Ureter (tissue), 1 donor: ENCODE measurements at places on chromosomes 6 and 20. TPM values are rescaled to one million over a fixed set of nuclear protein-coding genes. Genes with fewer than 3 reads are reported as not detected.
A peak's percentile ranks its signal among the peaks of the same experiment; 100 is the strongest.

- DNase-seq, result no peak
These were observed 654 bp downstream of the TBC1D7 start for GRCh38 chr6:13327691-13328075.

DNA sequence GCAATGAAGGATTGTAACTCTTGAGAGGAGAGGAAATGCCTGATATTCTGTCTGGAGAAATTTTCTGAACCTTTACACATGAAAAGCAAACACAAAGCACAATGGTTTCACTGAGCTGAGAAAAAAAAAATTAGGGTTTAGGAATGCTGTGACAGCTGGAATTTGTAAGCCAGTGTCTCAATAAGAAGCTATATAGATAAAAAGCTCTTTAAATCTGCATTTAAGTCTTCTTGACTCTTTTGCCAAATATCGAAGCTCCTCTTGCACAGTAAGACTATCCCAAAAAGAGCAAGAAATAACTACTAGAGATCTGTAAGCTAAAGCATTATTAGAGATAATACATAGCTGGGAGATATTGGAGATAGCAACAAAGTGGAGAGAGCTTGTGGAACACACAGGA, 1334.0 kb upstream of the CITED2 start:
- no peak for DNase-seq

GRCh38 chr6:64750910-64751309, 956.1 kb downstream of the EYS start:
- DNase-seq, result no peak

DNA sequence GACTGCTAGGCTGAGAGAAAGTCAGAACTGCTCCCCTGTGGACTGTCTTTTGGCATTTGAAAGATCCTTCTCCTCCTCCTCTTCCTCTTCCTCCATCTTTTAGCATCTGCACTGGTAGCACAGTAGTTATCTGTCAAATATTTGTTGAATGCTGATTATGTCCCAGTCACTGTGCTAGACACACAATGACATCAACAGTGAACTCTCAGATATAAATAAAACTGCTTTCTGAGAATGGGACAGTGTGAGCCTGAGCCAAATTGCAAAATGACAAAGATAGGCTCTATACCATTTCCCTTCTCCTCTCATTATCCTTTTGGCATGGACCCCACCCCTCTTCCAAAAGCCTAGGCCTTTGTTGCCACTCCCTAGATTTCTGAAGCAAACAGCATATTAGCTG, 27.9 kb upstream of the LRRC1 start:
- no peak for DNase-seq

The OPRM1 gene
- not detected for total RNA-seq

DNA sequence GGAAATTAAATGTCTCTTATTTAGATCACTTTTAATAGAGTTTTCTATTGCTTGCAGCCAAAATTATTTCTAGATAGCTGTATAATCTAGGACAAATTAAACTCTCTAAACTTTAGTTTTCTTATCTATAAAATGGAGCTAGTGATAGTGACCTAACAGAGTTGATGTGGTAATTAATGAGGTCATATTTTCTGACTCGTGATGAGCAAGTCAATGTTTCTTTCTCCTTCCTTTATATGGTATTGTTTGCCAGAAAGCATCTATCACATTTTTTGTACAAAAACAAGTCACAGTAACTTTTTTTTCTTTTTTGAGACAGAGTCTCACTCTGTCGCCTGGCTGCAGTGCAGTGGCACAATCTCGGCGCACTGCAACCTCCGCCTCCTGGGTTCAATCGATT, 267.7 kb downstream of the FARS2 start:
- DNase-seq, result no peak

The MOG gene
- total RNA-seq, result not detected

The PBOV1 gene
- total RNA-seq, result not detected

GRCh38 chr20:44173116-44173515, 13.9 kb downstream of the JPH2 start:
- no peak for DNase-seq

DNA sequence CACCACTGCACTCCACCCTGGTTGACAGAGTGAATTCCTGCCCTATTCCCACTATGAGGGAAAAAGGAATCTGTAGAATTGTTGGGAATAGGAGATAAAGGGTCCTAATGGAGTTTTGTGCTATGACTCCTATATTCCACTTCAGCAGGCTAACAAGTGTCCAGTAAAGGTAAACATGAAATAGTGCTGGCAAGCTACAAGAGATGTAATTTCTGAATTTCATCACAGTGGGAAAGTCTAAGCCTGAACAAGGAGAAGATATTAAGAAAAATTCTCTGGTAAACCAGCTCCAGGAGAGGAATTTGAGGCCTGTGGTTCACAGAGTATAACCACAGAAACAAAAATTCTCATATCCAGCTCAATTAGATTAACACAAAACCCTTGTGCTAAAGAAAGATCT, 10.3 kb upstream of the C6orf58 start:
- DNase-seq, result no peak

- no peak for DNase-seq
These were observed 290.6 kb upstream of the ZNF337 start for GRCh38 chr20:25987073-25987927.

DNA sequence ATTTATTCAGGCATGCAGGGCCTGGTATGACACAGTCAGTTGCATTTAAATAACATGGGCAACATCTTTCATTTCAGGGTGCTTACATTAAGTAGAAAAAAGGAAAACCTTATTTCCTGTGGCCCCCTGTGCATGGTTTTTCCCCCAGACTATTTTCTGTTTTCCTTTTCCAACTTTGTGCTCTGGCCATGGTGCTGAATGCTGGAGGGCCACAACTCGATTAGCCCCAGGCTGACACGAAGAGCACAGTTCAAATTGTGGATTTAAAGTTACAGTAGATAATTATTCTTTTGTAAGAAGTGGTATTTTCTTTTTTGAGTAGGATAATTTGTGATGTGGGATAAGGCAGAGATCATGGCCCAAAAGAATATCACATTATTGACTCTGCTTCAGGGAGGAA, 332.0 kb downstream of the HAO1 start:
- no peak for DNase-seq

DNA sequence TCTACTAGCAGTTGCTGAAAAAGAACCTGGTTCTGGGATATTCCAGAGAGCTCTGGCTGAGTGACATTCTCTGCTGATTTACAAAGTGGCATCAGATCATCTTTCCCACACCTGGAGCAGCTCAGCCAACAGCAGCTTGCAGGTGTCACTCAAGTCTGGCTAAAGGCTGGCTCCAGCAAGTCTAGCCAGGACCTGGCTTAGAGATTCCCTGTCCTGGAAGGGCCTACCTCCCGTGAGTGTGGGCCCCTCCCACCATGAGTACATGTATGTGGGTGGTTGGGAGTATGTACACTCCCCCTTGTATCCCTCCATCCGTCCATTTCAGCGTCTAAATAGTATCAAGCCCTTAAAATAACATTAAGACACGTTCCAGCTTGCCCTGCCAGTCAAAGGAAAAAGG, 539.3 kb upstream of the ID4 start:
- no peak for DNase-seq

GRCh38 chr20:44110816-44111568, 76.0 kb downstream of the JPH2 start:
- DNase-seq, result no peak

DNA sequence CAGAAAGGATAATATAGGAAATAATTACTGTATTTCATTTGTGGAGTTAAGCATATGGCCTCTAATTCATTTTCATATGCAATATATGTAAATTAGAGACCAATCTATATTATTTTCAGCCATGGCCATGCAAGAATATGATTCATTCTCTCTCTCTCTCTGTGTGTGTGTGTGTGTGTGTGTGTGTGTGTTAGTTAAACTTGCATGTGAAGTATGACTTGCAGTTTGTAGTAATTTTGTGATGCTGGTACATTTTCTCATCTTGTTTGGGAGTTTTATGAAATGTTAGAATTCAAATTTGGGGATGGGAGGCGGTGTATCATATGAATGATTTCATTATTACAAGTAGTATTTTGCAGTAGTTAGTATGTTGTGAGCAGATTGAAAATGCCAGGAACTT, 74.8 kb downstream of the JARID2 start:
- DNase-seq, result no peak

DNA sequence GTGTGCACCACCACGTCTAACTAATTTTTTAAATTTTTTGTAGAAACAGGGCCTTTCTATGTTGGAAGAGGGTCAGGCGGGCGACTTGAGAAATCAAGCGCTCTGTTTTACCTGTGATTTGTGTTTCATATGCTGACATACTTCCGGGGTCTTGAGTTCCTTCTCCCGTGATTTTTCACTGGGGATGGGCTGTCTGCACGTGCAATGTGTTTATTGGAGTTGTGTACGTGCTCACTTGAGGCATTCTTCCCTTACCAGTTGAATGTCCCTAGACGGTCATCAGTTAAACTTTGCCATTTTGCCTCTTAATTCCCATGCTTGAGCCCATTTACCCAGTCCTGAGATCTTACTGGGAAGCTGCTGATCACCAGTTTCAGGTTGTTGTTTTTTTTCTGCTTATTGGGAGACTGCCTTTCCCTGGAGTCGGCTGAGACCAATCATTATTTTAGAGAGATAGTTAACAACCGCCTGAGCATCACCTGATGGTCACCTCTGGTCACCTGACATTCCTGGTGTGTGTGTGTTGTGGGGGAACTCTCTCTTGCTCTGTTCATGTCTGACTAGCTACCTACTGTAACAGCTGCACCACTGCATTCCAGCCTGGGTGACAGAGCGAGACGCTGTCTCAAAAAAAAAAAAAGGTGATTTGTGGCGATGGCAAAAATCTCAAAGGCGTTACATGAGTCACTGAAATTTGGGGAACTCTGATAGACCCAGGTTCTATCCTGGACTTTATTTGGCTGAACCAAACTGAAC, 34.8 kb upstream of the NCOA3 start:
- DNase-seq, result peak; percentile 47

The RNF182 gene
- total RNA-seq, result 0.89 TPM

The SLC22A16 gene
- not detected for total RNA-seq

The BNIP5 gene
- not detected for total RNA-seq

The VGLL2 gene
- not detected for total RNA-seq

DNA sequence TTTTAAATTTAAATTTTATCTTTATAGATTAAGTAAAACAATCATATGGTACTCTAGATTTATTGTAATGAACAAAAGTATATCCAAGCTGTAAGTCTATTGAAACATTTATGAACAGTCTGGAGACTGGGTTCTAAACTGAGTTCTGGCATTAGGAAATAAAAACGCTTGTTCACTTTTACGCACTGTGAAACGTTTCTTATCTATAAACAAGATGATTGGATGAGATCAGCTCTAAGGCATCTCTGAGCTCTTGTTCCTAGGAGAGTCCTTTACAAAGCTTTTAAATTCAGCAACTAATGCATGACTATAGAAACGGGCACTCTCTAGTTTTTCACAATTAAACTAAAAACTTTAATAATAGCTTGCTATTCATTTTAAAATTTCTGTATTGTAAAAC, 6.8 kb downstream of the HUS1B start:
- no peak for DNase-seq

GRCh38 chr6:7332090-7332745, 19.2 kb upstream of the SSR1 start:
- DNase-seq, result no peak

DNA sequence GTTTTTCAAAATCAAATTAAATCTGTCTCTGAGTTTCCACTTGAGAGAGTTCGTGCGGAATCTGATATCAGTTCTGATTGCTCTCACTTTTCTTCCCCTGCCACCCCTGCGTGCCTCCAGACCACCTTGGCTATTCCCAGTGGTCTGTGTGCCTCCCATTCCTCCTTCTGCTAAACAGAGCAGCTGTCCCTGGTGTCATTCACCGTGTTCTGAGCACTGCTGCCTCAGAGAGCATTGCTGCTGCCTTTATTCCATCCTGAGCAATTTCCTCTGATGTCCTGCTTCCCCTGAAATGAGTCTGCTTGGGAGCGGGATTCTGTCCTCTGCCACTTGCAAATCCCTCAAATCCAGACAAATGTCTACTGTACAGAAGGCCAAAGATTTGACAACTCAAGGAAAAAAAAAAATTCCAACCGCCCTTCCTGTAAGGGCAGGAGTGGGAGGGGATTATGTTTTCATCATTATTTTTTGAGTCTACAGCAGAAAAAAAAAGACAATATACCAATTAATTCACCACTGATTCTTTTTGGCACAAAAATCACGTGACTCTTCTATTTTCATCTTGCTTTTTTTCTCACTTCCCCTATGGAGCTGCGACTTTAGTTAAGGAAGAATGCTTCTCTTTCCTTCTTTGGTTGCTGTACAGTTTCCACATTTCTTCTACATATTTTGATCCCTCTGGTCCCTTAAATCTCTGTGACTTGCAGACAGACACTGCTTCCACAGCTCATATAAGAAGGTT, 833.0 kb downstream of the EPHA7 start:
- no peak for DNase-seq

DNA sequence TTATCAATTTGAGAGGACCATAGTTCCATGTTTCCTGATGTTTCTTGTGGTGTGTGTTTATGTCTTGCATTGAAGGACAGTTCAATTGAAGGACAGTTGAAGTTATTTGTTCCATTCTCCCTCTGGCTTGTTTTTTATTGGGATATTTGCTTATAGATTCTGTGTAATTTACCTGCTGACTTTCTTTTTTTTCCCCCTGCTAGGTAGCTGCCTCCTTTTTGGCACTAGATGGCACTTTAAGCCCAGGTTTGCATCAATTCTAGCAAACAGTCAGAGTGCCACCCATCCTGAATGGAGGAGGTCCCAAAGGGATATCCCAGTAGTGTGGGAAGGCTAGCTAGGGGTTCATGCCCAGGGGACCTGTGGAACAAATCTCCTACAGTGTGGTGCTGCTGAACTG, 78.1 kb downstream of the CFAP61 start:
- no peak for DNase-seq
